ENCODE measurements at places on chromosomes 1 and 21. TPM values are rescaled to one million over a fixed set of nuclear protein-coding genes. Genes with fewer than 3 reads are reported as not detected.

- H3K4me1 ChIP-seq = no peaks in the 10 kb centered on the region
- H3K36me3 ChIP-seq = no peaks in the 10 kb centered on the region
- H3K27ac ChIP-seq = no peak overlapping the region
- no peak for DNase-seq
- peaks cover 25% of the 10 kb centered on the region for H3K27me3 ChIP-seq
Observed at GRCh38 chr1:110438893-110439292, 12.1 kb upstream of the PROK1 start.

DNA sequence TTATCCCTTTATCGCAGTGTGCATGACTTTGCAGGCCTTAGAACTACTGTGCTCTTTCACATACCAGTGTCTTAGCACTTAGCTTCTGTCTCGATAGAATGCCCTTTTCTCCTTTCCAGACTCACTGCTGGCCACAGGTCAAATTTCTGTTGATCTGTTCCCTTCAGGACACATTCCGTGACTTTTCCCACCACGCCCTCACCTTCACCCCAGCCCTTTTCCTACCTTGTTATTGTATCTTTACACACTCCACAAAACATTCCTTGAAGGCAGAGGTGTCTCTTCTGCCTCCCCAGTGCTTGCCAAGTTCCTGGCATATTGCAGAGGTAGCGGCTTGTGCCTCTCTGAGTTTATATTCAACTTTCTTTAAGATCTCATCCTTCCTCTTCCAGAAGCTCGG lies 3.7 kb upstream of the IGSF9 start:
- H3K4me3 ChIP-seq = no peak overlapping the region
- no peaks in the 10 kb centered on the region for H3K36me3 ChIP-seq
- peaks cover 13% of the 10 kb centered on the region for H3K4me1 ChIP-seq
- H3K27ac ChIP-seq = no peak overlapping the region
- no peaks in the 10 kb centered on the region for H3K27me3 ChIP-seq

- no peak overlapping the region for H3K4me3 ChIP-seq
- DNase-seq = no peak
- H3K27me3 ChIP-seq = no peaks in the 10 kb centered on the region
- no peak overlapping the region for H3K27ac ChIP-seq
- H3K36me3 ChIP-seq = no peaks in the 10 kb centered on the region
Observed at GRCh38 chr1:6788946-6789345, 3.7 kb downstream of the CAMTA1 start.

- no peak for DNase-seq
- H3K27me3 ChIP-seq = no peaks in the 10 kb centered on the region
- H3K4me1 ChIP-seq = no peaks in the 10 kb centered on the region
- no peak overlapping the region for H3K4me3 ChIP-seq
Observed at GRCh38 chr1:17425806-17426600, 13.5 kb downstream of the RCC2 start.

- peak overlapping the region; percentile 73 for H3K27ac ChIP-seq
- H3K27me3 ChIP-seq = no peaks in the 10 kb centered on the region
- no peaks in the 10 kb centered on the region for H3K36me3 ChIP-seq
- no peak overlapping the region for H3K4me3 ChIP-seq
- DNase-seq = no peak
- H3K4me1 ChIP-seq = peaks cover 22% of the 10 kb centered on the region
Observed at GRCh38 chr1:226111098-226111882, 48.8 kb downstream of the H3-3A start.

DNA sequence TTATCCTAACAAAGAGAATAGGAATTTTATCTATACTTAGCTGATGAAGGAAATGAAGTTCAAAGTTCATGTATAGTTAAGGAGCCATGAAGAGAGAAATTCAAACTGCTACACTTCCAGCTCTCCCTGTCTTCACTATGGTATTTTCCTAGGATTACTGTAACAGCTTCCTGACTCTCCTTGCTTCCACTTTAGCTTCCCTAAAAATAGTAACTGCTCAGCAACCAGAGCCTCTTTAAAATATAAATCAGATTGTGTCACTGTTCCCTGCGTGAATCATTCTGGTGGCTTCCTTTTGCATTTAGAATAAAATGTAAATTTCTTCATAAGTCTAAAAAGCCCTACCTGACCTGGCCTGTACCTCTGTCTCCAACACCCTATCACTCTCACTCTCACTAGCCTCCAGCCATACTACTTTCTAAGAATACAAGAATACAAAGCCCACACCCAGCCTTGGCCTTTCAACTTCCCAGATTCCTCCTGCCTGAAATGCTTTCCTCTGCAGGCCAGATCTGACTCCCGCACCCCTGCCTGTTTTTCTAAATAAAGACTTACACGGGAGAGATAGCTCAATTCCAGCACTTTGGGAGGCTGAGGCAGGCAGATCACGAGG lies 30.5 kb downstream of the OR10J1 start:
- H3K4me3 ChIP-seq = no peak overlapping the region
- H3K27ac ChIP-seq = no peak overlapping the region
- no peaks in the 10 kb centered on the region for H3K4me1 ChIP-seq
- DNase-seq = no peak
- H3K27me3 ChIP-seq = no peaks in the 10 kb centered on the region

DNA sequence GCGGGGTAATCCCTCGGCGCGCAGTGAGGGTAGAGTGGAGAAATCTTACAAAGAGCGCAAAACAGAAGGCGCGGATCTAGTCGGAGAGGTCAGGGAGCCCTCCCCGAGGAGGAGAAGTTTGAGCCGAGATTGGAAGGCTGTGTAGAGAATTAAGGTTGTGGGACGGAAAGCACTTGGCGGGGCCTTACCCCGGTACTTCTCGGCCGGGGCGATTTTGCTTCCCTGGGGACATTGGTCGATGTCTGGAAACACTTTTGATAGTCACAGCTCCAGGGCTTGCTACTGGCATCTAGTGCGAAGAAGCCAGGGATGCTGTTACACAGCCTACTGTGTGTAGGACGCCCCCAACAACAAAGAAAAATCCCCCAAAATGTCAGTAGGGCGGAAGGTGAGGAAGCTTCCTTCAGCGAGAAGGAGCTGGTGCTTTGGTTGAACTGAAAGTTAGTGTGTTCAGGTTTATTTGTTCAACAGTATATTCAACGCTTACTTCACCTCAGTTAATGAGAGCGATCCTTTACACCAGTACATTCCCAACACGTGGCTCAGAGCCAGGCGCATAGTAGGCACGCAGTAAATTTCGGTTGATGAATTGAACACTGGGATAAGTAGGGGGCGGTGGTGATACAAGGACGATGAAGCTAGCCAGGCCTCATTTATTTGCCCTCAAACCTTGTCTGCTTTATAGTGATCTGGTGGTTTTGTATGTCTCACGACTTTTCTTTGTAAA lies 807 bp downstream of the CEP85 start:
- no peak for DNase-seq
- H3K36me3 ChIP-seq = no peaks in the 10 kb centered on the region
- H3K4me3 ChIP-seq = peak overlapping the region; percentile 96
- no peaks in the 10 kb centered on the region for H3K27me3 ChIP-seq
- peaks cover 16% of the 10 kb centered on the region for H3K4me1 ChIP-seq
- H3K27ac ChIP-seq = peak overlapping the region; percentile 79

Gene DPH2
- total RNA-seq = 22.1 TPM

All from T-cell (primary cell).